ENCODE measurements at places on chromosomes 2 and 18.
A peak's percentile ranks its signal among the peaks of the same experiment; 100 is the strongest.

DNA sequence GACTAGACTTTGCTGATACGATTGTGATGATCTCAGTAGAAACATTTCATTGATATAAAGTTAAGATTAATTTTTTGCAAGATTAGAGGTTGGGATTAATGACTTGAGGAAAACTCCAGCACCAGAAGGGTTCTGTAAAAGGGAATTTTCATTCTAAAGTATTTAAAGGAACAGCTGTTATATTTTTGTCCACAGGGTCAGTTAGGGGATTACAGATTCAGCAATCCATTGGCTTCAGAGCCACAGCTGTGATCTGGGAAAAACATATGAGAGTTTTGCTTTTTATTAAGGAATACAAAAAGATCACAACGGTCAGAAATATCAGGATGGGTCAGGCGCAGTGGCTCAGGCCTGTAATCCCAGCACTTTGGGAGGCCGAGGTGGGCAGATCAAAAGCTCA, 19.6 kb upstream of the REV1 start:
- no peak for DNase-seq

- no peak for DNase-seq
Measured at GRCh38 chr2:237979331-237979730, 12.5 kb downstream of the UBE2F start.

- DNase-seq: no peak
Measured at GRCh38 chr2:188518381-188518780, 226.7 kb downstream of the GULP1 start.

- no peak for DNase-seq
Measured at GRCh38 chr18:23399067-23399466, 54.0 kb upstream of the RIOK3 start.

GRCh38 chr18:27121108-27121507, 64.0 kb downstream of the CHST9 start:
- DNase-seq: no peak

DNA sequence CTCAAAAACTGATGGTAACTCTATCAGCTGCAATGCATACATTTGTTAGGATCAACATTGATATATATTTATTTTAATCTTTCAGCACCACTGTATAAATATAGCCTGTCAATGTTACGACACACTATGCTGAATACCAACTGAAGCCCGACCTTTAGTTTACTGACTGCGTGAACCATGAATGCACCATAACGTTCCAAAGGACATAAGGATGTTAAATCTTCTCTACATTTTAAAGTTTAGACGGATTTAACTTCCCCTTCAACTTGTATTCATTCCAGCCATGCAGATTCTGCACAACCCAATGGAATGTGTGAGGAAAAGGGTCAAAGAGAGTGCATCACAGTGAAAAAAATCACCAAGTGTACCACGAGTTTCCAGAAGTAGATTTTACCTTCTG, 489.5 kb downstream of the IRS1 start:
- DNase-seq: no peak

DNA sequence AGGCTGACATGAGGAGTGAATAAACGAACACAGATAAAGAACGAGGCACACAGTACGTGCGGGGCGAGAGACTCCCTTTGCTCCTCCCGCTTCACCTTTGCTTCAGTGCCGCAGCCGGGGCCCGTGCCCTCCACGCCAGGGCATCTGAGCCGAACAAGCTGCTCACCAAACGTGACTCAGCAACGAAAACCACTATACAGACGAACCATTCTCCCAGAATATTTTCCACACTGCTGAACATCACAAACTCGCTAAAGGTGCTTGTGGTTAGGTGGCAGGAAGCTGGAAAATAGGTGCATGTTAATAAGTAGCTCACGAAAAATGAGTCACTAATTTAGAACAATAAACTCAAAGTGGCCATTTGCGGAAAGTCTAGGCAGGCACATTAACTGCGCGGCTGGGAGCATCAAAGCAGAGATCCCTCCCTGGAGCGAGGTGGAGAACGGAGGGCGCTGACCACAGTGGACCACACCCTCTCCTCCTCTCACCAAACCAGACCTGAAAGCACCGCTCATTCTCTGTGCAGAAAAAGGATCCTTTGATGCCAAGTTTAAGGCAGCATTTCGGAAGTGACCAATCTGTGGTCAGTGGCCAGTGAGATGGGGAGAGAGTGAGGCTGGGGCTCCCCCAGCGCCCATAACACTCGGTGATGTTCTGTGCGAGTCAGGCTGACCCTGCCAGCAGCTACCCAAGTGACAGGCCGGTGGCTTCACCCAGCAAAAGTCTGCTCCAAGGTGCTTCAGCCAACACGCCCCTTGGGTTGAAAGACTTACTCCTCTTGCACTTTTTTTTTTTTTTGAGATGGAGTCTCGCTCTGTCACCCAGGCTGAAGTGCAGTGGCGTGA, 153.2 kb downstream of the HDAC4 start:
- peak; percentile 45 for DNase-seq

- DNase-seq: no peak
Measured at GRCh38 chr2:143152637-143153036, 23.4 kb downstream of the ARHGAP15 start.

DNA sequence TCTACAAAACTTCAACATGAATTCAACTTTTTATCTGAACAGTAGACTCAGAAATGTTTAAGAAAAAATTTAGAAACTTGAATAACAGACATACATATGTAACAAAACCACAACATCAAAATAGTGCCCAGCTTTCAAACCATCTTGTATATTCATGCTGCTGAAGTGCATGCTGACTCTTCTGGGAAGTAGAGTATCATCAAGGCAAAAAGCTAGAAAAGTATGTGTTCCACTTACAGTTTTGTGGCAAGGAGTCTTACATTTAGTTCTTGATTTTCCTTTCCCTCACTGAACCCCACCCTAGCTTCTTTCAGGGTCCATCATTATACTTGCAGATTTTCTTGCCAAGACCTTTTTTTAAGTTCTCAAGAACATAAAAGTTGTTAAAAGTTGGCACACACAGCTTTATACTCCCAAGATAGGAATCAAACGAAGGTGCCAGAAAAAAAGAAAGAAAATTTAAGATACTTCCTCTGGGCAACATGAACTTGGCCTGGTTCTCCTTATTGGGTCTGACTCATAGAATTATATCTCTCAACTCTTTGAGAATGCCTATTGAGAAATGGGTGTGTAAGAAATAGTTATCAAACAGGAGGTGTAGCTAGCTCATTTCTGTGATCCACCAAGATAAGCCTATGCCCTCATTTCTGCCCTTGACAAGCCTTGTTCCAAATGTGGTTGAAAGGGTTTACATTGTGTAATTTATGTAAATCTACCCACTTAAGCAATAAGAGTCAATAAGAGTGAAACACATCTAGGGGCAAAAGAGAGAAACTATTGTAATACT, 667.6 kb upstream of the ACVR2A start:
- DNase-seq: no peak

DNA sequence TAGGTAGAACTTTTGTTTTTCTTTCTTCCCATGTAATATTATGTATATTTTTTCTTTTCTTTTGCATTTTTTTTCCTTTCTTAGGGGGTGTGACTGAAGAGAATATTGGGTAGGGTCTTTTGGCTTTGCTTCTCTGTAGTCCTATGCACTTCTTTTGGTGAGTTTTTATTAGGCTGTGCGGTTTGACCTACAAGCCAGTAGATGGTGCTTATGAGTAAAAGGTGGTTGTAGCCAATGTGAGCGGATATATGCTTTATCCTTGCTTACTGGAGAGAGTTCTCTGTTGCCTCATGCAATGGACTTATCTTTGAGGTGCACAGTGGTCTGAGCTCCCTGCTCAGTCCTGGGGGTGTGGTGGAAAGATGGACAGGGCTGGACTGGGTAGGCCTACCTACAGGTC, 52.7 kb downstream of the DSEL start:
- no peak for DNase-seq

DNA sequence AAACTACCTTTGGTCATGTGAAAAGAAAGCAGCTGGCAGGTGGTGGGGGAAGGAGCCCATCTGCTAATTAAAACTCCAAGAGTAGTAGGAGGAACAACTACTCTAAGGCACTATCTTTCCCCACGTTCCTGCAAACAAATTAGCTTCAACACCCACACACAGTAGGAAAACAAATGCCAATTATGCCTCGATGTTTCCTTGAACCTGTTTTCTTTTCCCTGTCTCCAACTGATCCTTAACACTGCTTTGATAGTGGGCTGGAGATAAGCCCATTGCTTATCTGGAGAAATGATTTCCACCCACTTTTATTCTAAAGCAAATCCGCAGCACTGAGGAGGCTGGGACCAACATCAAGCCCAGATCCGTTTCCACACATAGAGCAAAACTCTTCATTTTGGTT, 36.0 kb downstream of the DDX18 start:
- no peak for DNase-seq

- DNase-seq: no peak
Measured at GRCh38 chr2:133456156-133456555, 112.1 kb downstream of the NCKAP5 start.

DNA sequence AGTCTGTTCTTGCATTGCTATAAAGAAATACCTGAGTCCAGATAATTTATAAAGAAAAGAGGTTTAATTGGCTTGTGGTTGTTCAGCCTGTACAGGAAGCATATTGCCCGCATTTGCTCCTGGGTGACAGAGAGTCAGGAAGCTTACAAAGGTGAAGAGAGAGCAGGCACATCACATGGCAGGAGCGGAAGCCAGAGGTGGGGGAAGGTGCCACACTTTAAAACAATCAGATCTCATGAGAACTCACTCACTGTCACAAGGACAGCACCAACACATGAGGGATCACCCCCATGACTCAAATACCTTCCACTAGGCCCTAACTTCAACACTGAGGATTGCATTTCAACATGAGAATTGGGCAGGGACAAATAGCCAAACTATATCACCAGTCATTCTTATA, 124.8 kb upstream of the COL5A2 start:
- DNase-seq: peak; percentile 78

DNA sequence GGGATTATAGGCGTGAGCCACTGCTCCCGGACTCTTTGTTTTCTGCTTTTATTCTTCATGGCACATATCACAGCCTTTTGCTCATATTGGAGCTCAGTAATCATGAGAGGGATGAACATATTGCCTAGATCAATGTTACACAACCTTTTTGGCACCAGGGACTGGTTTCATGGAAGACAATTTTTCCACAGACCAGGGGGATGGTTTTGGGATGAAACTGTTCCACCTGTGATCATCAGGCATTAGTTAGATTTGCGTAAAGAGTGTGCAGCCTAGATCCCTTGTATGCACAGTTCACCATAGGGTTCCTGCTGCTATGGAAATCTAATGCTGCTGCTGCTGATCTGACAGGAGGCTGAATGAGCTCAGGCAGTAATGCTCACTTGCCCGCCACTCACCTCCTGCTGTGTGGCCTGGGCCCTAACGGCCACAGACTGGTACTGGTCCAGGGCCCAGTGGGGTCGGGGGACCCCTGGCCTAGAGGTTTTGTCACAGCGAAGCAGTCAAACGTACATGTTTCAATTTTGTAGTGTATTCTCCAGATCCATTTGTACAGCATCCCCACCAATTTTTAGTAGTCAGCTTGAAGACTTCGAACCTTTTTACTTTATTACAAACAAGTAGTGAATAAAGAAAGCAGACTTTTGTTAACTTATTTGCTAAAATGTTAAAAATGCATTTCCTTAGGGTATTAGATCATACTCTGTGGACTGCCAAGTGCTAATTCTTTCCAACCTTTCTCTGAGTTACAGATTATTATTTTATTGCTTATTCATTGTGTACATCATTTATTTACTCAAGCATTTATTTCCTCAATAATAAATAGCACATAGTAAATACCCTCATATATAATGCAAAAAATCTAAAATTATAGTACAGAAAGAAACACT, 6.2 kb downstream of the DAW1 start:
- DNase-seq: no peak

GRCh38 chr2:236531996-236532395, 37.6 kb upstream of the ACKR3 start:
- DNase-seq: no peak

DNA sequence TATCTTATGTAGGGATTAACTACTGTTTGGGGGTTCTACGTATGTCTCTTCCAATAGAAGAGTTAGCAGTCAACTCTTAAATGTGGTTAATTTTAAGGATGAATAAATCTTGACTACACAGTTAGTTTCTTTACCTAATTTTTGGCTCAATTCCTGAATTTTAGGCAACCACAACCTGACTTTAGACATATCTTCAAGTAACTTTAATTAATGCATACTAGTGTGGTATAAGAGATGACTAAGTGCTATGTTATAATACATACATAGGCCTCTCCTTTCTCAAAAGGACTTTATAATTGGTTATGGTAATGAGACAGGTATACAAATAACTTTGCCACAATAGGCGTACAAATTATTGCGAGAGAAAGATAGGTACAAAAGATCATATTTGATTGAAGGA, 312.0 kb downstream of the IRS1 start:
- DNase-seq: no peak

GRCh38 chr18:13823707-13824395, at the start of gene MC5R:
TSS of gene MC5R (plus strand) at chr18:13824149. CDS start at chr18:13825766, 1,617 bp downstream.
- DNase-seq: peak; percentile 79

DNA sequence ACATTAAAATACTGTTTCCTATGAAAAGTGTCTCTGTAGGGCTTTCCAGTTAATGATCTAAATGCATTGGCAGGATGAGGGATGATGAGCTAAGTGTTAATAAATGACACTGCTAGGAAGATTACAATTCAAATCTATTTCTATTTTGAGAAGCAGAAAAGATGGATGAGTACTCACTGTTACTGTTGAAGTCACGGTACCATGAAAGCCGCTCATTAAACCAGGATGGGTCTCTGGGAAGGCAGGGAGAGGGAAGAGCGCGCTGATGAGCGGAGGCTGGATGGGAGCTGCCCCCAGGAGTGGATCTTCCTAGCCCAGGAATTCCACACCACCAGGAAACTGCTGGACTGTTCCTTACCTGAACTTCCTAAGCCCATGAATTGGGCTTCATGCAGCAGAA, 27.1 kb upstream of the TXNDC2 start:
- no peak for DNase-seq

GRCh38 chr2:228458364-228458763, 276.9 kb upstream of the SPHKAP start:
- no peak for DNase-seq

GRCh38 chr2:112493858-112494648, 12.1 kb downstream of the TTL start:
- DNase-seq: no peak

GRCh38 chr2:195632856-195633572, 24.0 kb upstream of the SLC39A10 start:
- DNase-seq: no peak

DNA sequence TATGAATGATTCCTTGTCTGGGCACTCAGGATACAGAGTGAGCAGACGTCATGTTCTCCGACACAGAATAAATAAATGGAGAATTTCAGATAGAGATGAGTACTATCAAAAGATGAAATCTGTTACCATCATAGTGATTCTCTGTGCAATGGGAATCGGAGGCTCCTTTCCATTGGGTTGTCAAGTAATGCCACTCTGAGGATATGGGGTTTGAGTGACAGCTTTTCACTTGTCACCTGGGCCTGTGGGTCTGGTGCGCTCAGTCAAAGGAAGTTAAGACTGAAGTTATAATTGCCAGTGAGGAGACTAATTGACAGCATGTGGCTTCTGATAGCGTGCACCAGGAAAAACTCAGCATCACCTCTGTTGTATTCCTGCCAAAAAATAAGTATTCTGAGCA, 387.2 kb downstream of the SOX11 start:
- no peak for DNase-seq

GRCh38 chr2:7666596-7667259, 749.5 kb downstream of the RNF144A start:
- DNase-seq: no peak
